ENCODE measurements at places on chromosomes 3 and 15.

GRCh38 chr3:123448536-123449101, at the start of gene ADCY5:
Gene ADCY5, minus strand, starts transcription at chr3:123449090. Its CDS starts 545 bp downstream, at chr3:123448545.
- no peak for DNase-seq

DNA sequence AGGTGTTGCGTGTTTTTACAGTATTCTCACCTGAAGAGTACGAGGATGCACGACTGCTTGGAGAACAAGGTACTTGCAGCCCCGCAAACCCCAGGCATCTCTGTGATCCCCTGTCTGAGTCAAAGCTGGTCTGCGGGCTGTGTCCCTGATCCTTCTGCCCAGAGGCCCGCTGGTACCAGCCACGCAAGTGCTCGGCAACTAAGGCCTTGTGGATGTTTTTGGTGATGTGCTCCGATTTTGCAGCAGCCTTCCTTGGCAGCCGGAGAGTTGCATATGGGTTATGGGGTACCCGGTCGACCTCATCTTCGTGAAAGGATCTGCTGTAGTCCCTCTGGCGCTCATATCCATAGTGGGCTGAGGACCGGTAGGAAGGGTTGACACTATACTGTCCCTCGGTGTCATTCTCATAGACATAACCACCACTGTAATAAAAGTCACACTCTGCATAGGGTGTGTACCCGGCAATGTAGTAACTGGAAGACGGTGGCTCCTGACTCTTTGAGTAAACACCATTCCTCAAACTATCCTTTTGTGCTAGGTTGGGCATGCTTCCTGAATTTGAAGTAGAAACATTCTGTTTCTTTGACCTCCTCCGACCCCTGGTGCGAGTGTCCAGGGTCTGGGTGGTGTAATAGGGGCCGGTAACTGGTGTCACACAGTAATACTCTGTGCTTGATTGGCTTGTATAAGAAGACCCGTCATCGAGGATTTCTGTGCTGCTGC, 58.6 kb upstream of the LMOD3 start:
- DNase-seq, result no peak

DNA sequence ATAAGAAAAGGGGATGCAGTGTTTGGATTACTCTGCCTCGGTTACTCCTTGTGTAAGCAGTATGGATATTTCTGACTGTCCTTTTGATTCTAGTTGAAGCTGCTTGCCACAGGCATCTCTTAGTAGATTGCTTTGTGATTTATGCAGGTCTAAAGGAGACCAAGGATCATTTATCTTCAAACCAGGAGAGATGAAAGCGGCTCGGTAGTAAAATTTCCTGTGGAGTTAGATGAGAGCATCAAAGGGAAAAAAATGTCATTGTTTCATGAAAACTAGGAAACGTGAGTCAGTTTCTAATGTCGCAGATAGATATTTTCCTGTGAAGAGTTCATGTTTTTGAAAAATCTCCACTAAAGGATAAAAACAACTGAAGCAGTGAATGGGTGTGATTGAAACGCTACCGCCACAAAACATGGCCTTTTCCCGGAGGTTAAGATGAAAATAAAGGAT, 254.0 kb upstream of the TBL1XR1 start:
- no peak for DNase-seq

DNA sequence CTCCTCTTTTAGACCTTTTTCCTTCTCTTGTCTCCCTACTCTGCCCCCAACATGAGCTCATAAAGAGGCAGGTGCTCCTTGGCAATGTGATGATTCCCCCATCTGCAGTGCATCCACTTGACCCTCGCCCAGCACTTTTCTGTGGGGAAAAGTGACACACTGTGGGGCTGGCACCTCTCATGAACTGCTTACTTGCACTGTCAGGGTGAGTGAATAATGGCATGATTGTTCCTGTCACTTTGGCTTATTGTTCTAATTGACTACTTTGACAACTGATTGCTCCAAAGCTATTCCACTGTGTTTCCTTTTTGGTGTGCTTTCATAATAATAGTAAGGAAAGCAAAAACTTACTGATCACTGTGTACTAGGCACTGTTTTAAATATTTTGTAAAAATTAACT, 253.3 kb upstream of the SUCLG2 start:
- DNase-seq, result no peak

DNA sequence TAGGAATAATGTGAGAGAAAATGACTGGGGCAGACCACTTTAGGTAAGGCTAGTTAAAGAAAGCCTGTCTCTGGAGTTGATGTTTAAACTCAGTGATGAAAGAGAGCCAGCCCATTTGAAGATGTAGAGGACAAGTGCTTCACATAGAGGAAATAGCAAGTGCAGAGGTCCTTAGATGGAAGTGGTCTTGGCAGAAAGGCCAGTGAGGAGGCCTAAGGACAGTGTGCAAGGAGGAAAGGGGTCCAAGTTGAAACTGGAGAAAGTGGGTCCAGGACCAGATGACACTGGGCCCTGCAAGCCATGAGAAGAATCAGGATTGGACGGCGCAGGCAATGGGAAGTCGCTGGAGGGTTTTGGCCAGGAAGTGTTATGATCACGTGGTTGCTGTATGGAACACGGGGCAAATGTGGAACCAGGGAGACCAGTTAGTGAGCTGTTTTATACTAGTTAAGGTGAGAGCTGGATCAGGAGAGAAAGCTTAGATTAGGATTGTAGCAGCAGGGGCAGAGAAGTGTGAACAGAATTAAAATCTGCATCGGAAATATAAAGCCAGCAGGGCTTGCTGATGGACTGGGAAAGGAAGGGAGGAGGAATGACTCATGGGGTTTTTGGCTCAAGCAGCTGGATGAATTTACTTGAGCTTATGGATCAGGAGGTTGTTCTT, 48.0 kb upstream of the SCAANT1 start:
- peak; percentile 53 for DNase-seq

DNA sequence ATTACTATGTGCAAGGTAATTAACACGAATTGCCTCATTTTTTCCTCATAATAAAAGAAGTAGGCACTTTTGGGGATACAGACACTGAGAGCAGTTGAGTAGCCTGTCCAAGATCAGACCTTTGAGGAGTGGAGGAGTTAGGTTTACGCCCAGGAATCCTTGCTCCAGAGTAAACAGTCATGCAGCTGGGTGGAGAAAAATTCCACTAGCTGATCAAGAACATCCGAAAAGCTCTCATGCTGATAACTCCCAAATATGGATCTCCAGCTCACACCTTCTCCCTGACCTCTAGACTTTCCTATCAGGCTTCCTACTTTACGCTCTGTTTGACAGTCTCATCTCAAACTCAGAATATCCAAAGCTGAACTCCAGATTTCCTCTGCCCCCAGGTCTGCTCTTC, 53.3 kb downstream of the ST6GAL1 start:
- DNase-seq, result no peak

- no peak for DNase-seq
These were observed 150.6 kb upstream of the SGO1 start for GRCh38 chr3:20336572-20336971.

GRCh38 chr3:42345811-42346210, 64.6 kb downstream of the LYZL4 start:
- DNase-seq, result no peak

GRCh38 chr15:26771168-26771567, 1.7 kb downstream of the GABRB3 start:
- DNase-seq, result no peak

DNA sequence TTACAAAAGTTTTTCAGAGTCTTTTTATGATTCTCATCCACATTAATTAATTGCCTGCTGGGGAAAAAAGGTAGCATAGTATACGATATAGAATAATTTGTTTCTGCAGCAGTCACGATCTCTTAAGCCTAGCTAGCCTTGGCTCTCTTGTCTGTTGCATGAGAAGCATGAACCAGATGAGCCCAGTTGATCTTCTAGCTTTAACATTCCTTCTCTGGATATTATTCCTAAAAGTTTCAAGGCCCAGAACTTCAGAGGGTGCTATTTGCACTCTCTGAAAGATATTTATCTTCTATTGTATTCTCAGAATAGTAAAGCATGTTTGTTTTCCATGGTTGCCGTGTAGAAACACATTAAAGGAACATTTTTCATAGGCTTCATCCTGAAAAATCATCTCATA, 69.3 kb downstream of the BTLA start:
- DNase-seq, result no peak

DNA sequence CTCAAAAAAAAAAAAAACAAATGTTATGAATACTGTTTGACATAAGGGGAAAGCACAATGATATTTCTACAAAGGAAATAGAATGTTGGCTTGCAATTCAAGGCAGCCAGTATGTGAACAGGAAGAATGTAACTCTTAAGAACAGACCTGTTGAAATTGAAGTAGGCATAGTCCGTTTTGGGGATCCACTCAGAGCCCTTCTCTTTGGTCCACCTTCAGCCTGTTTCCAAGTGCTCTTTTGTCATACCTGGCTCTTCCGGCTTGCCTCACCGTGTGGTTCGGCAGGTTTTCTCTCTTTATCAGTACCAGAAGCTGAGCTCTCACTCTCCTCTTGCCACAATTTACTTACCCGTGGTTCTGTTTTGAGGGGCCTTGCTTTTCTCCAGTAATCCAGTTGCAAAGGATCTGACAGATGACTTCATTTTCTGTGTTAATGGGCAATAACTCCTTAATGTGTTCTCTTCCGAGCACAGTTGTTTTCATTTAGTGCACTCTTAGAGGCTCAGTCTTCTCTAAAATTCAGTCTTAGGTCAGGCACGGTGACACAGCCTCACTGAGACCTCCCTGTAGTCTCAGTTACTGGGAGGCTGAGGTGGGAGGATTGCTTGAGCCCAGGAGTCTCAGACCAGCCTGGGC, 6.7 kb downstream of the ABHD17C start:
- no peak for DNase-seq

DNA sequence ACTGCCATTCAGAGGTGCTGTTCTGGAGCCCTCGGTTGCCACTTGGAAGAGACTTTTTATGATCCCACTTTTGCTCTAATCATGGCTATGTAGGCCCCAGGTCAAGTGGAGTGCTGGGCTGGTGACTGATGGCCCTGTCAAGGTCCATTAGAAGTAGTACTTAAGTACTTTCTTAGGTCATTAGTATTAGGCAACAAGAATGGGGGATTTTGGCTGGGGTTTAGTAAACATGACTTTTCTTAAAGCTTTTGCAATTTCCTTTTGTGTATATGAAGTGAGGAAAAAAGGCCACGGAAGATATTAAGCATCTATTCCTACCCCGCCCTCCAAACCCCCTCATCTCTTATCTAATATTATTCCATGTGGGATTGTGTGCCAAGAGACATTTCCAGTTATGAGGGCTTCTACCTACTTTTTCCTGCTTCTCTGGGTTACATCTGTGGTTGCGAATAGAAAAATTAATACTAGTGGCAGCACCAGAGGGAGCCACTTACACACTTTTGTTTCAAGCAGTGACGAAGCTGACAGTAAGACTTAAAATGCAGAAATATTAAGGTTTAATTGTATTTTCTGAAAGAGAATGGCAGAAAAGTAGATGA, 13.9 kb downstream of the NLGN1 start:
- DNase-seq, result peak; percentile 12

GRCh38 chr15:51706291-51706690, 25.0 kb downstream of the SCG3 start:
- no peak for DNase-seq

- DNase-seq, result no peak
These were observed 31.0 kb downstream of the ZNF589 start for GRCh38 chr3:48271763-48272498.

DNA sequence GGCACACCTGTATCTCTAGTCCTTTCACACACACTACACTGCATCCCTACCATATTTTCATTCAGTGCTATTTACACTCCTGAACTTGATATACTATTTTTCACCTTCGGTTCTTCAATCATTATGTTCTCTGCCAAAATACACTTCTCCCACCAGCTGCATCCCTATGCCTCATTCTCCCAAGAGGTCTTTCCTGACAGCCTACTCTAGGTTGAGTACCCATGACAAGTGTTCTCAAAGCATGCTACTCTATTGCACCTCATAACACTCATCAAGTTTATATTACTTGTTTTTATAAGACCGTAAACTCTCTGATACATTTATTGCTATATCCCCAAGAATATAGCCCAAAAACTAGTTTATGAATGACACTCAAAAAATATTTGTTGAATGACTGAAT, 549.5 kb downstream of the PYDC2 start:
- no peak for DNase-seq

DNA sequence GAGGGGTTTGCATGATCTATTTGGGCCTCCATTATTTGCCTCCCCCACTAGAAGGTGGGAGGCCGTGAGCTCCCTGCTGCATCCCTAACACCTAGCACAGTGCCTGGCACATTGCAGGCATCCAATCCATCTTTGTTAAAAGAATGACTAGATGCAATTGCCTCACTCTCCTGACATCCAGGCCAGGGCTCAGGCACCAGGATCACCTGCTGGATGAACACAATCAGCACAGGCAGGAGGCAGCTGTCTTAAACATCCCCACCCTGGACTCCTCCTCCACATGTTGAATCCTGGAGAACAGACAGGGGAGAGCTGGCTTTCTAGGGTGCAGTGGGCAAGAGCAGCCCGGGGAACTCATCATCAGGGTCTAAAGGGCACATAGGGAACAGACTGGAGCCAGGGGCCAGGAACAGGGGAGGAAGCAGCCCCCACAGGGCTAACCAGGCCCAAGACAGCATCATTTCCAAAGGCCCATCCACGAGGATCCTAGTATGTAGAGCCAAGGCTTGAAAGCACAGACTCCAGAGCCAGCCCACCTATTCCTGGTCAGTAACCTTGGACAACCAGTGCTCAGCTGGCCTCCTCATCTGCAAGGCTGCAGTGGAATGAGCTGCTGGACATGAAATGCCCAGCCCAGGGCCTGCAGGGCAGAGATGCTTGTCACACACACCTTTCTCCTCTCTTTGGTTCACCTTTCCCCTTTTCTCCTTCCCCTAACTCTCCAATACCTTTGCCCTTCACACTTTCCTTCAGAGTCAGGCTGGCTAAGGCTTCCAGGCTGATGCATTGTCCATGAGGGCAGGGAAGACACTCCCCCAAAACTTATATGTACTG, 254.4 kb upstream of the TLE3 start:
- no peak for DNase-seq

Data from anterior cingulate cortex (tissue), 58 donors.